Globus pallidus (tissue), 1 donor: ENCODE measurements at places on chromosomes 7 and 10.

DNA sequence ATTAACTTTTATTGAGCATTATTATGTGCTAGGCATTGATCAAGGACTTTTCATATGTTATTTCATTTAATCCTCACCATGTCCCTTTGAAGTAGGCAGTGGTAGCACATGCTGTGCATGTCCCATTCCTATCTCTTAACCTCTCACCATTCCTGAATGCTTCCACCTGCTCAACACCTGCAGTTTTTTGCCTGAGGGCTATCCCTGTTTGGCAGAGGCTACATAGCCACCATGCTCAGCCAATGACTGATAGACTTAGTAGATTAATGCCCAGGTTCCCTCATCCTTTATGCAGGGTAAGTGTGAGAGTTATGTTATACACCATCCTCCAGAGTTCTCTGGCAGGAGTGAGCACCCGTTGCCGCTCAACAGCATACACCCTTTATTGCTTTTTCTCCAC lies 387.8 kb downstream of the BBS9 start:
- no peak for DNase-seq

DNA sequence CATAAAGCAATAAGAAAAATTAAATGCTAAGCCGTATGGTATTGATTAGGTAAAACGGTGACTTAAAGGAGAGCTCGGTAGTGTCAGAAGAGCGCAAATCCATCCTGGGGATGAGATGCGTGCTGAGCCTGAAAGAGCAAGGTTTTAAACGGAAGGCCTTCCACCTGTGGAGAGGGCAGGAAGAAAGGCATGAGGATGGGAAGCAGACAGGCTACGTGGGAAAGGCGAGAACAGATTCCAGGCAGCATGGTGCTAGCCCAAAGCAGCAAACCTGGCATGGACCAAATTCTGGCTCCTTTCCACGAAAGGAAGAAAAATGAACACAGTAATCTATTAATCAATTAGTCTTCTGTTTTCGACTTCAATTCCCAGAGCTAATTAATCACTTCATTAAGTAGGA lies 103.5 kb downstream of the HIPK2 start:
- no peak for DNase-seq

GRCh38 chr10:91883549-91884444 lies 25.5 kb downstream of the FGFBP3 start:
- DNase-seq = no peak

- no peak for DNase-seq
Measured at GRCh38 chr7:85274454-85274853, 87.6 kb upstream of the SEMA3D start.

DNA sequence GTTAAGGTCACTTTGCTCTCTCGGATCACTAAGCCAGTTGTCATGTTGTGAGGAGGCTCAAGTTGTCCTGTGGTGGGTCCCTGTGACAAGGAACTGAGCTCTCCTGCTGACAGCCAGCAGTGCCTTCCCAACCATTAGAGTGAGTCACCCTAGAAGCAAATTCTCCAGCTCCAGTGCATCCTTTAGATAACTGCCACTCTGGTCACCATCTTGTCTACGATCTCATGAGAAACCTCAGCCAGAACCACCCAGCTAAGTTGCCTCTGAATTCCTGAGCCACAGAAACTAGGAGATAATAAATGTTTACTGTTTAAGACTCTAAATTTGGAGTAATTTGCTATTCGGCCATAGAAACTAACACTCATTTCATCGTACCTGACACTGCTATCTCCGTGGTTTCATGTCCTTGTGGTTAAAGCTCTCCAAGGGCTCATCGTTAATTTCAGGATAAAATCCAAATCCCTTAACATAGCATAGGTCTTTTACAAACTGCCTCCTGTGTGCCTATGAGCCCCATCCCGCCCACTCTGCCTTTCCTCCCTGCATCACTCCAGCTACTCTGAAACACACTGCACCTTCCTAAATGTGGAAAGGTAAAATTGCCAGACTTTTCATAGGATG lies 56.5 kb upstream of the WIPF3 start:
- no peak for DNase-seq
